ENCODE measurements at places on chromosomes 13 and 19. TPM values are rescaled to one million over a fixed set of nuclear protein-coding genes. Genes with fewer than 3 reads are reported as not detected.

- peak overlapping the region; percentile 99 for H3K27ac ChIP-seq
- no peaks in the 10 kb centered on the region for H3K27me3 ChIP-seq
- H3K4me3 ChIP-seq = peak overlapping the region; percentile 83
- peak; percentile 34 for DNase-seq
- H3K36me3 ChIP-seq = peaks cover 11% of the 10 kb centered on the region
Observed at GRCh38 chr19:47111006-47111621, 2.5 kb downstream of the ZC3H4 start.

DNA sequence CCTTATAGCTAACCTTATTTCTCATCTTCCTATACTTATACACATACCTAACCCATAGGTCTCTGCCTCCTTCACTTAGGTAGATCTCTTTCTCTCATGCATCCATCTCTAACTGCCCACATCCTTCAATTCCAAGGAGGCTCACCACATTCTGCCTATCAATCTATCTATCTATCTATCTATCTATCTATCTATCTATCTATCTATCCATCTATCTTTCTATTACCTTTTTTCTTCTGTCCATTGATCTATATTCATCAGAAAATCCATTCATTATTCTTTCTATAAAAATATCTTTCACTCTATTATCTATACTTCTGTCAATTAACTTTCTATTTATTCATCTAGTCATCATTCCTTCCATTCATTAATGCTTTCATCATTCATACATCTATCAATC is 11.1 kb upstream of the CYP2A7 start:
- DNase-seq = no peak
- no peaks in the 10 kb centered on the region for H3K36me3 ChIP-seq
- no peaks in the 10 kb centered on the region for H3K4me1 ChIP-seq
- H3K4me3 ChIP-seq = no peak overlapping the region
- H3K27ac ChIP-seq = no peak overlapping the region

DNA sequence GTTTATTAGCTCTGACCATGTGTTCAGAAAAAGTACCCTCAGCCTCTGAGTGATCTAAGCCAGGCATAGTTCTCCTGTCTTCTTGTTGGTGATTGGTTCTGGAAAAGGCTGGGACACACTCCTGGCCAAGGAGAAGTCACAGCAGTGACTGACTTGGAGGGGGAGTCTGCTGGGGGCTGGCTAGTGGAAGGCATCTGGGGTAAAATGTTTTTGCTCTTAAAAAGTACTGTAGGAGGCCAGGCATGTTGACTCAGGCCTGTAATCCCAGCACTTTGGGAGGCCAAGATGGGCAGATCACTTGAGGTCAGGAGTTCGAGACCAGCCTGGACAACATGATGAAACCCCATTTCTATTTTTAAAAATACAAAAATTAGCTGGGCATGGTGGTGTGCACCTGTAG is 21.7 kb downstream of the FAM187B start:
- no peak overlapping the region for H3K4me3 ChIP-seq
- H3K27me3 ChIP-seq = peaks cover 6% of the 10 kb centered on the region
- no peak for DNase-seq
- H3K4me1 ChIP-seq = no peaks in the 10 kb centered on the region
- no peak overlapping the region for H3K27ac ChIP-seq
- no peaks in the 10 kb centered on the region for H3K36me3 ChIP-seq

GRCh38 chr13:42086582-42086981 is 38.1 kb downstream of the DGKH start:
- H3K4me1 ChIP-seq = no peaks in the 10 kb centered on the region
- no peaks in the 10 kb centered on the region for H3K36me3 ChIP-seq
- H3K27ac ChIP-seq = no peak overlapping the region

GRCh38 chr13:98506322-98506721 is 70.6 kb downstream of the STK24 start:
- H3K4me1 ChIP-seq = peaks cover 68% of the 10 kb centered on the region
- H3K27ac ChIP-seq = no peak overlapping the region
- no peak overlapping the region for H3K4me3 ChIP-seq
- H3K27me3 ChIP-seq = no peaks in the 10 kb centered on the region
- no peak for DNase-seq

DNA sequence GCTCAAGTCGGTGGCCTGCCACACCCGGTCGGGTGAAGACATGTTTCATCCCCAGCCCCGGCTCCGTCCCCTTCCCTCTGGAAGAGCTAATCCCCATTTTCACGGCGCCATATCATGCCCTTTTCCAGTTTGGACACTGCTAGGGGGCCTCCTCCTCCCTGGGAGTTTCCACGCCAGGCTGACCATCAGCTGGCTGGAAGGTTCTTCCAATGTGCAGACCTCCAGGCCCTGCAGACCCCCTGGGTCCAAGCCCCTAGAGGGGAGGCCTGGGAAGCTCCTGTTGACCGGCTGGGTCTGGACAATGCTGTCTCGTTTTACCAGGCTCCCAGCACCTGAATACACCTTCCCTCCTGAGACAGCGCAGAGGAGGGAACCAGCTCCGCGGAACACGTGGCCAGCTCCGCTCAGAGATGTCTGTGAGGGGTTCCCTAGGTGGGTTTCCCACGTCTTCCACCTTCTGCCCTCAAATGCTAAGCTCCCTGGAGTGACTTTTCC is 44.7 kb upstream of the RANBP3 start:
- no peak overlapping the region for H3K27ac ChIP-seq
- H3K27me3 ChIP-seq = no peaks in the 10 kb centered on the region
- H3K4me3 ChIP-seq = no peak overlapping the region
- no peak for DNase-seq

Gene ZFR2
- total RNA-seq = not detected

Gene N4BP2L1
- 6.3 TPM for total RNA-seq
